ENCODE measurements at places on chromosomes 7 and 10.

DNA sequence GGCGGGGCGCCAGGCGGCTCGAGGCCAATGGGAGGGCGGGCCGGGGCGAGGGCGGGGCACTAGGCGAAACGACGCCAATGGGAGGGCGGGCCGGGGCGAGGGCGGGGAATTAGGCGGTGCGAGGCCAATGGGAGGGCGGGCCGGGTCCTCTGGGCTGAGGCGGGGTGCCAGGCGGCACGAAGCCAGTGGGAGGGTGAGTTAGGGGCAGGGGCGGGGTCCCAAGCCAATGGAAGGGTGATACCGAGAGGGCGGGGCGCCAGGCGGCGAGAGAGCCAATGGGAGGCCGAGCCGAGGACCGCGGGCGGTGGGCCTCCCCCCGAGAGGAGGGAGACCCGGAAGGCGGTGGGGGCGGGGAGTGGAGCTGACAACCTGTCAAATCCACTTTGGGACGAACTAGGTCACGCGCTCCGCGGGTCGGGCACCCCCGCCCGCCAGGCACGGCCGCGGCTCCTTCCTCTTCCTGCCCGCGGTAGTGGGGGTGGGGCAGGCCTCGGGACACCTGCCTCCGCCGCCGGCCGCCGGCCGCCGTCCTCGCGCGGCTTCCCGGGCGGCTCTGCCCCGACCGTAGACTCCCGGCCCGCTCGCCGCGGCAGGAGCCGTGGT lies 28.0 kb upstream of the KMT2C start:
- peak; percentile 99 for DNase-seq

DNA sequence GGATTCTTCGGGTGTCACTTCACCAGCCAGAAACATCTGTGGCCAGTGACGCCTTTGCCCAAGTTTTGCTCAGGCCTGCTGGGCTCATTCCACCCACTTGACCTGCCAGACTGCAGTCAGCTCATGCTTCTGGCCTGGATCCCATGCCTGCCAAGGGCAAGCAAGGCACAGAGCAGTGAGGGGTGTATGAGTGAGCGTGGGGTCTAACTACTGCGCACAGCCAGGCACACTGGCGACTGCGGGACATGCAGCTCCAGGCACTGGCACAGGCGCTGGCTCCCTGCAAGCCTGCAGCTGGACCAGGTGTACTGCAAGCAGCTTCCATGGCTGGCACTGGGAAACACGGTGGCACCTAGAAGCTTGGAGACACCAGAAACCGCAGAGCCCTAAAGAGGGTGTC lies 80.1 kb downstream of the MTERF1 start:
- no peak for DNase-seq

DNA sequence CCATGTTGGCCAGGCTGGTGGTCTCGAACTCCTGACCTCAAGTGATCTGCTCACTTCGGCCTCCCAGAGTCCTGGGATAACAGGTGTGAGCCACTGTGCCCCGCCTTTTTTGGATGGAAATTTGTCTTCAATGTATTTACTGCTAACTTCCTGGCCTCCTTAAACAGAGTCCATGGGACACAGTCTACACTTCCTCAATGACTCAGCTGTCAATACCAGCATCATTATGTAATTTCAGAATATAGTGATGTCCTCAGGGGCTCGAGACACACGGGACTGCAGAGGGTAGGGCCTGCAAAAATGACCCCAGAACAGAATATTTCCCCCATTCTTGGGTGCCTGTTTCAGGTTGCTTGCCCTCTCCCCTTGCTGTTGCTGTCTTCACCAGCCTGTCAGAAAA lies 31.1 kb downstream of the CAMK2G start:
- no peak for DNase-seq

DNA sequence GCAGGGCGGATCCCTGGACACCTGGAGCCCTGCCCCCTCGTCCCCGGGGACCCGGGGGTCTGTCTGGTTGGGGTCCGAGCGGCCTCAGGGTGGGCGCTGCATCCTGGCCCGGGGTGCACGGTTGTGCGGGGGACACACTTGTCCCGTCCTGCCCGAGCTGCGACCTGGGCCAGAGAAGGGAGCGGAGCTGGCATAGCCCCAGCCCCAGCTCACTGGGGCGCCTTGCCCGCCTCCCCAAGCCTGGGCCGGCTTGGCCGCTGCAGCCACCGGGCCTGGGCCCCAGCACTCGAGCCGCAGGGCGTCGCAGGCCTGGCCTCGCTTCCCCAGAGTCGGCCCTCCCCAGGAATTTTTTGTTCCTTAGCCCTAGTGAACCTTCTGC lies 54.5 kb downstream of the GLRX3 start:
- DNase-seq, result peak; percentile 72

DNA sequence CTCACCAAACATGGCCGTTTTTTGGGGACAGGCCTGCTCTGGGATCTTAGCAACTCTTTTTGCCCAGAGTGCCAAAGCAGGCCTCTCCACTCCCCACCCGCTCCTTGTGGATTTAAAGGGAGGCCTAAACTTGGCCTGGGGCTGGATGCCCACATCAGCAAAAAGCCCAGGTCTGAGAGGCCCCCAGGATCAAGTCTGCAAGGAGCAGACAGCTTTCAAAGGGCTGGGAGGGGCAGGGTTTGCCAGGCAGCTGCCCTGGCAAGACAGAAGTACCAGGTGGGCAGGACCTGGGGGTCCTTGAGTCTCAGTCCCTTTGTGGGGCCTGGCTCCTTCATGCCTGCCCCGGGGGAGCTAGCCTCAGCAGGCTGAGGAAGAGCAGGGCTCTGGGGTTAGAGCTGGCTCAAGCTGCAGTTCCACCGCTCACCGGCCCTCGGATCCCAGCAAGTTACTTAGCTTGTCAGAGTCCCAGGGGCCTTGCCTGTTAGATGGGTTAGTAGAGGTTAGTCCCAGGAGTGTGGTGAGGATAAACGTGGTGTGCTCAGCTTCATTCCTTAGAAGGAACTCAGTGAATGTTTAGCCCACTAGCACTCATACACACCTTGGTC lies 56.2 kb downstream of the ARHGAP22 start:
- DNase-seq, result no peak

DNA sequence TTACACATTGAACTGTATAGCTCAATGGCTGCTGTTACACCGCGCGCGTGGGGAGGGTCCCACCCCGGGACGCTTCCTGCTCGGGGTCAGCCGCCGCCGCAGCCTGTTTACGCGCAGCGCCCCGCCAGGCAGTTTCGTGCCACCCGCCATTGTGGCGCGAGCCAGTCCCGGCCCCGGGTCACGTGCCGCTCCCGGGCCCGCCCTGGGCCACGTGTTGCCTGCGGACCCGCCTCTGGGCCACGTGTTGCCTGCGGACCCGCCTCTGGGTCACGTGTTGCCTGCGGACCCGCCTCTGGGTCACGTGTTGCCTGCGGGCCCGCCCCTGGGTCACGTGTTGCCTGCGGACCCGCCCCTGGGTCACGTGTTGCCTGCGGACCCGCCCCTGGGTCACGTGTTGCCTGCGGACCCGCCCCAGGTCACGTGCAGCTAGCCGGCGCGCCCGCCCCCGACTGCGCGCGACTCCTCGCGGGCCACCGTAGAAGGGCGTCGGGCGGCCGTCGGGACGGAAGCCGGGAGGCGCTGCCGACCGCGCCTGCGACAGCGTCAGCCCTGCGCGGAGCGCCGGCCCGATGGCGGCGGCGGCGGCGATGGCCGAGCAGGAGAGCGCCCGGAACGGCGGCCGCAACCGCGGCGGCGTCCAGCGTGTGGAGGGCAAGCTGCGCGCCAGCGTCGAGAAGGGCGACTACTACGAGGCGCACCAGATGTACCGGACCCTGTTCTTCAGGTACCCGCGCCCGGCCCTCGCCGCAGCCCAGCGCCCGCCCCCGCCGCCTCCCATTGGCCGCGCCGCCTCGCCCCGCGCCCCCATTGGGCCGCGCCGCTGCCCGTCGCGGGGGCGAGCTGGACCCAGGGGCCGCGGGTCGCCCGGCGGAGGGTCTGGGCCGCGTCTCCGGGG lies at the start of gene GET4:
TSS of gene GET4 (plus strand) at position 478 of the 895 bp plus-strand sequence. CDS start at position 570, 92 bp downstream.
- DNase-seq, result peak; percentile 93

DNA sequence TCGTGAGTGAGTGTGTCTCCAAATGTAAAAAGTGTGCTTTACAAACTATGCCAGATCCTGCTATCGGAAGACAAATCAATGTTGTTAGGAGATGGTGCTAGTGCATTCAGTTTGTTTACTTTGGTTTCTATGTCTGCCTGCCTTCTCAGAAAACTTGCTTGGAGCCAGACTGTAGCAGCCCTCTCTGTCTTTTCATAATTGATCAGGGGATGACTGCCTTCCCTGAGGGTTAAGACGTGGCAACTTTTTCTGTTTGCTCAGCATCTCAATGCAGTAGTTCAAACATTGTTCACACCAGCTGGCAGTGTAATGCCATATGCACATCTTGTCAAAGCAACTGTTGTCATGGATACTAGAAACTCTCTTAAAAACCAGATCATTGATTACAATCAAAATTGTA lies 118.5 kb downstream of the FOXP2 start:
- DNase-seq, result no peak

DNA sequence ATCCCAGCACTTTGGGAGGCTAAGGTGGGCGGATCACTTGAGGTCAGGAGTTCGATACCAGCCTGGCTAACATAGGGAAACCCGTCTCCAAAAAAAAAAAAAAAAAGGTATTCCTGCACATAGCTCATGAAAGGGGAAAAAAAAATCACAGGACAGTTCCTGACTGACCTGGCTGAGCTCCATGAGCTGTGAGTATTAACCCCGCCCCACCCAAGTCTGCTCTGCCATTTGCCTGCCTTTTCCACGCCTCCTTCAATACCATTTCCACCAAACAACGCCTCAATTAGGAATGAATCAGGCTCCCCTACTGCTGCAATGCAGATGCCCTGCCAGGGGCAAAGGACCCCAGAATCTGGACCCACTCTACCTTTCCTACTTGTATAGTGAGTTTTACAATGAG lies 55.0 kb downstream of the PDIA4 start:
- no peak for DNase-seq

GRCh38 chr10:79255007-79255507 lies 92.2 kb upstream of the PPIF start:
- DNase-seq, result no peak

DNA sequence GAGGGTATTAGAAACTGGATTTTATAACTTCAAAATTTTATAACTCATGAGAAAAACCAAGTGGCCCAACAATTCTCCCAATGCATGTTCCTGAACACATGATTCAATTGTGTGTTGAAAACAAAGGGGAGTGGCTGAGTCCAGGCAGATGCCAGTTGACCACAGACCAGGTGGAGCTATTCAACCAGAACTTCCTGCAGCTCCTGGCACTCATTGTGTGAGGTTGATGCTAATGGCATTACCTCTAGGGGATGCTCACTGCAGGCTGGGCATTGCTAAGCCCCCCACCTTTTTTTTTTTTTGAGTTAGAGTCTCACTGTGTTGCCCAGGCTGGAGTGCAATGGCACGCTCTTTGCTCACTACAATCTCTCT lies 20.3 kb downstream of the MYOF start:
- no peak for DNase-seq

GRCh38 chr10:22631646-22632278 lies 82.6 kb downstream of the PIP4K2A start:
- DNase-seq, result no peak

DNA sequence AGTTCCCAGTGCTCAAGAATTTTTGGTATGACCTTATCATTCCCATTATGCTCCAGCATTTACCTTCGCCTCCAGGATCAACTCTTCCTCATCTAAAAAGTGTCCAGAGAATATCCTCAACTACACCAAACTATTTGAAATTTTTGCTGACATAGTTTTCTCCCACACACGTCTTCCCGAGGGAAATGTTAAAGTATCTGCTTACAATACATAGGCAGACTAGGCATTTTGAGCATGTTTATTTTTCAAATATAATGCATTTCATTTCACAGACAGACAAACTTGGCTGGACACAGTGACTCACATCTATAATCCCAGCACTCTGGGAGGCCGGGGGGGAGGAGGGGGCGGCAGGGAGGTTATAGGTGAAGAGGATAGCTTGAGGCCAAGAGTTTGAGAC lies 177.1 kb upstream of the TRIM24 start:
- no peak for DNase-seq

DNA sequence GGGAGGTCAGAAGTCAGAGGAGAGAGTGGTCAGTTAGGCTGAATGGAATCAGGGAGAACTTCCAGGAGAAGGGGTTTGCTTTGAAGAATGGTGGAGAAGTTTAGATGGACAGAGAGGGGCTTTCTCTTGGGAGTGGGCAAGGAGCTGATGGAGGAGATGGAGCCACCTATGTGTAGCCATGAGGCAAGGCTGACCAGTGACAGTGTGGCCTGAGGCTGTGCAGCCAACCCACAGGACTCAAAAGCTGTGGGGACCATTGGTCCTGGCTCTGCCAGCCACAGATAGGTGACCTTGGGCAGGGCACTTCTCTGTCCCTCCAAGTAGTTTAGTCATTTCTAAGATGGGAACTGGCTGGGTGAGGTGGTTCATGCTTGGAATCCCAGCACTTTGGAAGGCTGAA lies 18.7 kb downstream of the NEURL1 start:
- DNase-seq, result peak; percentile 1

DNA sequence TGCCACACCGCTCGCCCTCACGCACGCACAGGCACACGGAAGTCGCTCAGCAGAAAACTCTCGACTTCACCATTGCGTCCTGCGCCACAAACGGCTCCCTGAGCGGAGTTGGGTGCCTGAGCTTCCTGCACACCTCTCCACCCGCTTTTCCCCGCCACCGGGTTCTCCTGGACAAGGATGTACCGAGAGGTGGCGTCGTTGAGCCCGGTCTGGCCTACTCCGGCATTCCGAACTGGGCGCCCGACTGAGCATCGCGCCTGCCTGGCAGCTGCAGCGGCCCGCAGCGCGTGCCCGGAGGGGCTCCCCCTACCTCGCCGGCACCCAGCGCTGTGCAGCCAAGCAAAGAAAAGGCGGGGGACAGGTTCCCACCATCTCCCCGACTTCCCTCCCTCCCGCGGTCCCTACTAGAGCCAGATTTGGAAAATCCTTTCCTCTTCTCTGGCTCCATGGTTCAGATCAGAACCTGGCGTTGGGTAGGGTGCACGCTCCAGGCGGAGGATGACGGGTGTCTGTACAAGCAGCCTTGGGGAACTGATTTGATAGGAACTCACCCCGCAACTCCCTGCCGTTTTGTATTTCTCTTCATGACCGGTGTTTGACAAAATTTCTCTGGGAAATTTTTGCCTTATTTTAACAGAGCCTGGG lies 1.7 kb downstream of the SORCS3 start:
- DNase-seq, result peak; percentile 78

DNA sequence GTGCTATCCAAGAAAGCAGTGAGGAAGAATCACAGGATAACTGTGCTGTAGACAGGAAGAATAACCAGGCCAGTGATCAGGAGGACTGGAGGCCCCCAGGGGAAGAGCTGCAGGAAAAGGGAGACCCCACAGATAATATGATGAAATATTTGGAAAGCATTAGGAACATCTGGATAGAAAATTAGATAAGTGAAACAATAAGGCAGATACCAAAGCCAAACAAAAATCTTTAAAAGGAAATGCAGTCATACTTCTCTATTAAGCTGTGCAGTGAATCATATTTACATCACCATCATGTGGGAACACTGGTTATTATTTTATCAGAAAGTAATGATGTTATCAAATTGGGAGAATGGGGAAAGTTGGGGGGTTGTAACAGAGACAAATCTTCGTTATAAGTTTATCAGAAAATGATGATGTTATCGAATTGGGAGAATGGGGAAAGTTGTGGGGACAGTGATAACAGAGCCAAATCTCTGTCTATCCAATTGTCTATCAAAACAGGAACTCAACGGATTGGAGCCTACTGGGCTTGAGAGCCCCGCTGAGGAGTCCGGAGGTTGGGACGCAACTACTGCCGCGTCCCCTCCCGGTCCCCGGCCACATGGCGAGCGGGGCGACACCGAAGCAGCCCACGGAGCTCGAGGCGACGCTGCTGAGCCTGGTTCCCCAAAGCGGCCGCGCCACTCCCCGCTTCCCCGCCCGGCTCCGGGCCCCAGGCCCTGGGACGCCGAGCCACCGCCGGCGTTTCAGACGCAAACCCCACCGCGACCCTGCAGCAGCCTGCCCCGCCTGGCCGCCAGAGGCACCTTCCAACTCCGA lies 14.0 kb upstream of the RALA start:
- DNase-seq, result peak; percentile 73
